Tibial artery (tissue), 4 donors: ENCODE measurements at places on chromosomes 5 and 9.

- DNase-seq = no peak
These were observed 39.4 kb downstream of the KLF9 start for GRCh38 chr9:70374962-70375618.

- DNase-seq = peak; percentile 65
These were observed 7.7 kb downstream of the B4GALT7 start for GRCh38 chr5:177607452-177608192.

GRCh38 chr9:2506321-2506720 is 115.3 kb upstream of the VLDLR start:
- DNase-seq = no peak

DNA sequence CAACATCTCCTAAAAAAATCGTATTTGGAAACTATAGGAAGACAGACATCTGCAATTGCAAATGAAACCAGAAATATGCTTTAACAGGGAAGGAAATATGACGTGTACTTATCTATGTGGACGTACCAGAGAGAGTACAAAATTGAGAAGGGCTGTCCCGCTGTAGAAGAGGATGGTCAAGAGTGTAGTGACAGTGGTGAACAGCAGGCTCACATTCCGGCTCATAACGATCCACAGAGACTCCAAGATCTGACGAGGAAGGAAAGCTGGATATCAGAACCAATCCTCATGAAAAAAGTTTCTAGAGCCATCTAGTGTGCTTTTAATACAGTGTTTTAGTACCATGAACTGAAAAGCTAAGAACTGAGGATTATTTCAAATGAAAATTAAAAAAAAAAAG is 37.1 kb upstream of the CTNNAL1 start:
- no peak for DNase-seq

GRCh38 chr9:127749090-127749787 is 14.1 kb upstream of the TOR2A start:
- no peak for DNase-seq

DNA sequence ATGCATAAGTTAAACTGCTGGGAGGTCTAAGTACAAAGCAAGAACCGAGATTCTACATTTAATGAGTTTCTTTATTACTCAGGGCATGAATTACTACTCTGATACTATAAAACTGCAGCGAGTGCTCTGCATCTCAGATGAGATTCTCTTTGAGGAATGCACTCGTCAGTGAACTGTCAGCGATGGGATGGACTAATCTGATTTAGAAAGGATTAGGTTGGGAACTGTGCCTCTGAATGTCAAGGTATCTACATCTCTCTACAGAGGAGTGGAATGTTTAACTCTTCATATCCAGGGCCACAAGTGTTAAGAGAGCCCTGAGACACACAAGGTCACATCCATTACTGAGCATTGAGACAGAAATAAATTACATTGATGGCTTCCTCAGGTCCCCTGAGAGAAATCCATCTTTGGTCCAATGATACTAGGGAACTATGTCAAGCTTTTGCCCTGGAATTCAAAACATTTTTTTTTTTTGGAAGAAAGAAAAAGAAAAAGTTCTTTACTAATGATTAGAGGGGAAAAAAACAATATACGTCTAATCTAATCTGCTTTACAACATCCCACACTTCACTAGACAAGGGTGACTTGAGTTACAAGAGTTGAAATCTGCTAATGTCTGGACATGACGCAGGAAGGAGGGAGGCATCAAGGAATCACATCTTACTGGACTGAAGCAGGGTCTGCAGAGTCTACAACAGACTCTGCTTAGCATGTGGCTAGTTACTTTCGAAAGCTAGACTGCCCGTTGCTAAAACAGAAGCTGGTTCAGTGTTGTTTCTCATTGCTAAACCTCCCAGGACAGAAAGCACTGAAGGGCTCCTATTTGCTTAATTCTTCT is 270.0 kb upstream of the TLE4 start:
- no peak for DNase-seq

DNA sequence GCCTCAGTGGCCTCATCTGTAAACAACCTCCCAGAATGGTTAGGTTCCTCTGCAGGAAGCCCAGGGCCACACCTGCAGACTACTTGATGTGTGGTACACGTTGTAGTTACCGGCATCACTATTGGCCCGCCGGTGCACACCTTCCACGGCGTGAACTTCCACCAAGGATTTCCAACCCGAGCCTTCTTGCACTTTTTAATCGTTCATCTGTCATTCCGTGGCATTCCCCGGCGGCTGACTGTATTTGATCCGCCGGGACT is 5.3 kb upstream of the TRIM41 start:
- DNase-seq = no peak

GRCh38 chr9:4497855-4498254 is 7.6 kb downstream of the SLC1A1 start:
- no peak for DNase-seq

DNA sequence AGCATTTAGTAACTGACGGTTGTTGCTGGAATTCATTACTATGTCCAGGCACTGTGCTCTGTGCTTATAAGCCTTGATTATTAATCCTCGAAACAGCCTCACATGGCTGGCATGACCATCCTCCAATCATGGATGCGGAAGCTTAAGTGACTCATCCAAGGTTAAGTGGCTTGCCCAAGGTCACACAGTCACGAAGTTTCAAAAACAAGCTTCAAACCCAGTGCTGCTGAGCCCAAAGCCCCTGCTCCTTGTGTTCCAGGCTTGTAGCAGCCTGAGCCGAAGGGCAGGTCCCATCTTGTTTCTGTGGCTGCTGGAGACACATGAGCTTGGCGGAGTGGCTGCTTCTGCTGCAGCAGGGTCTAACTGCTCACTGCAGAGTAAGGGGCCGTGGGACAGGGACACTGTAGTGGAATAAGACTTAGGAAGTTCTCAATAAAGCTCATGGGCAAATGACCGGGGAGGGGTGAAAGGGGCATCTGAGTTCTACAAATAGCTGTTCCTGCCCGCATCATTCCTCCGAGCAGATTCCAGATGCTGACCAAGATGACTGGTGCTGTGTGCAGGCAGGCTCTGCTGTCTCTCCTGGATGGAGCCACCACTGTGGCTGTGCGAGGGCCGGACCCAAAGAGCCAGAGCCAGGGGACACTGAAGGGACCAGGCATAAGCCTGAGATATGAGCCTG is 32.4 kb downstream of the WHRN start:
- peak; percentile 27 for DNase-seq

DNA sequence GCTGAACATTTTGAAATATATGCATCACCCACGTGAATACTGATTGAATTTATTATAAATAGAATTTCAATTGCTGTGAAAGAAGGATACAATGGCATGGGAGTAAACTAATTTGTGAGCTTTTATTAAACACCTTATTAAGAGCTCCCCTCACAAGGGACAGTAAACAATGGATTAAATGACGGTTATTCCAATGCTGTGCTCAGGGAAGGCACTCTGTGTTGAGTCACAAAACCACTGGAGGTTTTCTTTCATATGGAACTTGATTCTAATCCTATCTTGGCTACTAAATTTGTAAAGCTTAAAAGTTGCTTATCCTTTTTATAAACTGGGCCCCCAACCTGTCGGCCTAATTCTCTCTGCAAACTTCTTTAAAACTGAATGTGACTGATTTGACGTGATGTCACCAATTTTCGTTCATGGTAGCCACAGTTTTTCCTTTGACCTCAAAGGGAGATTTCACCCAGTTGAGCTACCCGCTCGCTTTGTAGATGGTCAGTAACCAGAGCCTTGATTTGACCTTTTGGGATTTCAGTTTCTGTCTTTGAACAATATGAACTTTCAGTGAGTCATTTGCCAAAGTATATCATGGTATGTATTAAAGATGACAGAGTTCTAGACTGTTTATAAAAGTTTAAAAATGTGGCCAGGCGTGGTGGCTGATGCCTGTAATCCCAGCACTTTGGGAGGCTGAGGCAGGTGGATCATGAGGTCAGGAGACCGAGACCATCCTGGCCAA is 61.3 kb upstream of the PIK3R1 start:
- no peak for DNase-seq

DNA sequence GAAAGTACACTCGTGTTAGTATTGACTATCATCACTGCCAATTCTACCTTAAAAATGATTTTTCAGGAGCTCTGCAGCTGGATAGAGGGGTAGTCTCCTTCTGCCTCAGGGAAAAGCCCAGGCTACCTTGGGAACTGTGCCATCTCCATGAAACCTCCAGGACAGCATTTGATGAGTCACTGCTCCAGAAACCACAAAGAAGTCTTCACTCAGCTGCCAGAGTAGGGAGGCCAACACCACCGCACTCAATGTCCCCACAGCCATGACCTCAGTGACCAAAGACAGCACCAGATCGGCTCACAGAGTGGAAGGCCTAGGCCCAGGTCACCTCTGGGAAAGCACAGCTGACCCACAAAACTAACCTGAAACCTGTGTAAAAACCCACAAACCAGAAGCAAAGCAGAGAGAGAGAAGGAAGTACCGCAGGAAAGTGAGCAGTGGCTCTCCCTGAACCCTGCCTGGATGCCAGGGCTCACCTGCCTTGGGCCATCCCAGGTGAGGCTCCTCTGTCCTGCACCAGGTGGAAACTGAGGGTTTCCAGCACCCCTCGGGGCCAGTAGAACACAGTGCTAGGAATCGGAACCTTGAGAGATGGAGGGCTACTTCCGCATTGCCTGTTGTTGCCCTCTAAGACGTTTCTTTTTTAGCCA is 30.0 kb downstream of the S1PR3 start:
- peak; percentile 72 for DNase-seq

DNA sequence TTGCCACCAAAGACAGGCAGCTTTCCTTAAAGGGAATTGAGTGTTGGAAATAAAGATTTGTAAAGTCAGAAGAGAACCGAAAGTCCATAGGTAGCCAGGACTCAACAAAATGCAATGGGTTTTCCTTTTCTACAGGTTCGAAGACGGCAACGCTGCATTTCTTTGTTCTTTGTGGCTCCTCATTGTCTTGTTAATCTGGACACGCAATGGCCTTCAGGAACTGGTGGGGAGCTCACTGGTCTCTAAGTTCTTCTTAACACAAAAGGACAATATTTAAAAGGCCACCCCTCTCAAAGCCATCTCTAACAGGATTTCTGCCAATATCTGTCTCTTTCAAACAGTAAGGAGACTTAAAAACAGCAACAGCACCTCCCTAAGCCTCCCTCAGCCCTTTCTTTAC is 170.6 kb downstream of the RMI1 start:
- no peak for DNase-seq

- DNase-seq = no peak
These were observed 1.3 kb downstream of the TMEM250 start for GRCh38 chr9:136117291-136117915.

- DNase-seq = no peak
These were observed 122.7 kb upstream of the CDKN2B start for GRCh38 chr9:22131817-22132216.

GRCh38 chr5:36111238-36111637 is 40.4 kb downstream of the LMBRD2 start:
- DNase-seq = no peak

- DNase-seq = no peak
These were observed 3.8 kb downstream of the GAS1 start for GRCh38 chr9:86943201-86944113.

DNA sequence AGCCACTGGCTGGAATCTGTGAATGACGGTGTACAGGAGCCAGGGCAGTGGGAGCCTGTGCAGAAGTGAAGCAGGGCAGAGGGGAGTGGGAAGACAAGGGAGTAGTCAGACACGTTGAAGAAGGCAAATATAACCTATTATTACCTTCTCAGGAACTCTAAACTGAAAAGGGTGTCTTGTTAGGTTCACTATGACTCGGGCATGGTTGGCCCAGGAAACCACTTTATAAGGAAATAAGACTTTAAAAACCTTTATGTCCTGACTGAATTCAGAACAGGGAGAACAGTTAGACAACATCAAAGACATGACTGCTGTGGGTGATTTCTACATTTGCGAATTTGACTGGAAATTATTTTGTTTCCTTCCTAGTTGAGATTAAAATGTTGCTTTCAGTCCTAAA is 107.5 kb downstream of the ACER2 start:
- no peak for DNase-seq

GRCh38 chr9:17116400-17116837 is 18.4 kb upstream of the CNTLN start:
- DNase-seq = no peak

GRCh38 chr5:125394661-125395280 is 648.3 kb upstream of the ZNF608 start:
- no peak for DNase-seq
